ENCODE measurements at places on chromosomes 4 and X.

GRCh38 chr4:89788206-89789072, 48.5 kb downstream of the SNCA start:
- no peak for DNase-seq

GRCh38 chr4:57424232-57424897, 314.2 kb upstream of the IGFBP7 start:
- no peak for DNase-seq

- DNase-seq = no peak
Measured at GRCh38 chr4:174686826-174687225, 142.2 kb downstream of the GLRA3 start.

- DNase-seq = no peak
Measured at GRCh38 chrX:17544821-17545220, 169.8 kb downstream of the NHS start.

DNA sequence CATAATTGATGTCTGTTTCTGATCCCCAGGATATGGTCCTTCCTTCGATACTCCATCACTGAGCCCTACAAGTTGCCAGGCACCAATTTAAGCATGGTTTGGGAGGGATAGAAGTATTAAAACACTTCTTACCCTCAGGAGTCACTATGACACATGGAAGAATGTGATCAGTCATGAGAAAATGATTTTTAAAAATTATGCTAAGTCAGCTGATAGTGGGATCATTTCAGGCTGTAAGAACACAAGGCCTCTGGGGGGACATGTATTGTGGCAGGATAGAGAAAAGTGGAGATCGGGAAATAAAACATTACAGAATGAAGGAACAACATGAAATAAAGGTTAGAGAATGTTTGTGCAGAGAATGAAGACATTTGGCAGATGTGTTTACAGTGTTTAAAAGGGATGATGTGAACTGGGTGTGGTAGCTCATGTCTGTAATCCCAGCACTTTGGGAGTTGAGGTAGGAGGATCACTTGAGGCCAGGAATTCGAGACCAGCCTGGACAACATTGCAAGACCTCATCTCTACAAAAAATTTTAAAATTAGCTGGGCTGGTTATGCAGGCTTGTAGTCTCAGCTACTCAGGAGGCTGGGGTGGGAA, 64.0 kb downstream of the ELOVL6 start:
- no peak for DNase-seq

GRCh38 chr4:52665592-52665991, 6.5 kb upstream of the USP46 start:
- DNase-seq = no peak

DNA sequence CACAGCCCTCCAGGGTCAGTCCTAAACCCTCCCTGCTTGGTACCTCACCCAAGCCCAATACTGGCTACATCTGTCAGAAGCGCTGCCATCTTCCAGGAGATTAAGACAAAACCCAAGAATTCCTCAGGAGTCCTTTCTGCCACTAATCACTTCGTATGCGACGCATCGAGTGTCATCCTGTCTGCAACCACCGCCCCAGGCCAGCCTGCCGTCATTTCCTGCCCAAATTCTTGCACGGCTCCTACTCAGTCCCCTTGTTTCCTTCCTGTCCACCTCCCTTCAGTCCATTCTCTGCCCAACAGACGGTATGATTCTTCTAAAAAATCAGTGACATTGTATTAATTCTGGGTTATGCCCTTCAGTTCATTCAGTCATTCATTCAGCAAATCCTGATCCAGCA, 113.6 kb downstream of the NFKB1 start:
- no peak for DNase-seq

DNA sequence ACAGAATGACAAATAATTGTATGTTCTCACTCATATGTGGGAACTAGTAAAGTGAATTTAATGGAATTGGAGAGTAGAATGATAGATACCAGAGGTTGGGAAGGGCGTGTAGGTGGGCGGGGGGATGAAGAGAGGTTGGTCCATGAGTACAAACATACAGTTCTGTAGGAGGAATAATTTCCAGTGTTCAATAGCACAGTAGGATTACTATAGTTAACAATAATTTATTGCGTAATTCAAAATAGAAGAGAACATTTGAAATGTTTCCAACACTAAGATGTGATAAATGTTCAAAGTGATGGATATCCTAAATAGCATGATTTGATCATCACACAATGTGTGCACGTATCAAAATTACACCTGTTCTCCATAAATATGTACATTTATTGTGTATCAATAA, 106.2 kb upstream of the IL1RAPL2 start:
- no peak for DNase-seq

- no peak for DNase-seq
Measured at GRCh38 chrX:118350706-118351105, 4.8 kb downstream of the WDR44 start.

DNA sequence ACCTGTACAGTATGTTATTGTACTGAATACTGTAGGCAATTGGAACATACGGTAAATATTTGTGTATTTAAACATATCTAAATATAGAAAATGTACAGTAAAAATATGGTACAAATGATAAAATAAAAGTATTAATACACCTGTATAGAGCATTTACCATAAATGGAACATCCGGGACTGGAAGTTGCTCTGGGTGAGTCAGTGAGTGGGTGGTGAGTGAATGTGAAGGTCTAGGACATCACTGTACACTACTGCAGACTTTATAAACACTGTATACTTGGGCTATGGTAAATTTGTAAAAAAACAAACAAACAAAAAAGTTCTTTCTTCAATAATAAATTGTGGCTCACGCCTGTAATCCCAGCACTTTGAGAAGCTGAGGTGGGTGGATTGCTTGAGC, 52.4 kb upstream of the FHL1 start:
- no peak for DNase-seq

DNA sequence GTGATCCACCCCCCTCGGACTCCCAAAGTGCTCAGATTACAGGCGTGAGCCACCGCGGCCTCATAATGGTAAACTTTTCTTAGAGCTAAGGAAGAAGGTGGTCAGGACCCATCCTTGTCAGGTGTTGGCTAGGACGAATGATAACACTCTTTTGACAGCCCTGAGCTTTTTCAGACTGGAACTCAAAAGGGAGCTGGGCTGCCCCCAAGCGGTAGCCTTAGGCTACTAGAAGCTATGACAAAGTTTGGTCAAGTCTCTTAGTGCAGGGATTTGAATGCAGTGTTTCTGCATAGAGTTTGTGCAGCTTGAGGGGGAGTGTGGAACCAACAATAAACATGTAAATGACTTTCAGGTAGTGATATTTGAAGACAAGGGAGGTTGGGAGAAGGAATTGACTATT, 11.8 kb upstream of the HSD17B10 start:
- peak; percentile 15 for DNase-seq

GRCh38 chr4:41989994-41990364, 351 bp upstream of the SLC30A9 start:
- no peak for DNase-seq

DNA sequence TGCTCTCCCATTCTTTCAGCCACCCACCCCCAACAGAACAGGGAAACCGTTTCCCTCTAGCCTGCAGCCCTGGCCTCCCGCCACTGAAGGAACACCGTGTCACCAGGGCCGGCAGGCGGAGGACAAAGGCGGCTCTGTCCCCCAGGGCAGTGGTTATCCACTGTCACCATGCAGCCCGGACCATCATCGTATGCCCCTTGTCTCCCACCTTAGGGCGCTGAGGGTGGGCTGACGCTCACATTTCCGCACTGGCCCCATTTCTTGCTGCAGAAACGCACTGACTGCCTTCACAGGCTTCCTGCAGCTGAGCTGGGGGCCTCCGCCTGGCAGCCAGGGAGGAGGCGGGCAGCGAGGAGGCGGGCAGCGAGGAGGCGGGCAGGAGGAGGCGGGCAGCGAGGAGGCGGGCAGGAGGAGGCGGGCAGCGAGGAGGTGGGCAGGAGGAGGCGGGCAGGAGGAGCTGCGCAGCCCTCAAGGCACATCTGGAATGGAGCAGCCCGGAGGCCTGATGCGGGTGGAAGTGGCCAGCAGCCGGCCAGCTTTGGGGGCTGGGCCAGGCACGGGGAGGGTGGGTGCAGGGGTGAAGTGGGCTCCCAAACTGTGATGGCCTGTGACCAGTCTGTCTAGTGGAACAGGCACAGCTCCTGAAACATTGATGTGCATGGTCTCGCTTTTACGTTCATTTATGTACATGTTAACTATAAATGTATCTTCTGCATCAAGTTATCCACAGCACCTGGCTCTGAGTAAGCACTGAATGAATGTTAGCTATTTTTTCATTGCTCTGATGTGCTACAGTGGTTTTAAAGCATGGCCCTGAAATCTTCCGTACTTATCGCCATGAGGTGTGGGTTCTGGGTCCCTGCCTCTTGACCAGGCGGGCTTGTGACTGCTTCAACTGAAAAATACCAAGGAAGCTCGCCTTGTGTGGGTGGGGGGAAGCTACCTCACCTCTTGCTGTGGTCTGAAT, 20.6 kb upstream of the KIAA0232 start:
- DNase-seq = no peak

DNA sequence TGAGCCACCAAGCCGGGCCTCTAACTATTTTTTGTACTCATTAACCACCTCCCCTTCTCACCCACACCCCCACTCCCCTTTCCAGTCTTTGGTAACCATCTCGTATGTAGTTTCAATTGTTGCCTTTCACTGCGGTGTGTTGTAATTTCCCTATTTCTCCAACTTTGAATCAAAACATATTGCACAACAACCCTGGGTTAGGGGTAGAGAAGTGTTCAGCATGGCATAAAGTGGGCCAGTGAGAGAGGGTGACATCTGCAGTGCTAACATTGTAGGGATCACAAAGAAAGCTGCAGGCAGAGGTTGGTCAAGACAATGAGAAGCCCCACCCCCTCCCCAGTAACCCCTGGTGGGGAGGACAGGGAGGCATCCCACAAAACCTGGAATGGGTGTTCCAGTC, 92.7 kb downstream of the SPATA18 start:
- DNase-seq = no peak

DNA sequence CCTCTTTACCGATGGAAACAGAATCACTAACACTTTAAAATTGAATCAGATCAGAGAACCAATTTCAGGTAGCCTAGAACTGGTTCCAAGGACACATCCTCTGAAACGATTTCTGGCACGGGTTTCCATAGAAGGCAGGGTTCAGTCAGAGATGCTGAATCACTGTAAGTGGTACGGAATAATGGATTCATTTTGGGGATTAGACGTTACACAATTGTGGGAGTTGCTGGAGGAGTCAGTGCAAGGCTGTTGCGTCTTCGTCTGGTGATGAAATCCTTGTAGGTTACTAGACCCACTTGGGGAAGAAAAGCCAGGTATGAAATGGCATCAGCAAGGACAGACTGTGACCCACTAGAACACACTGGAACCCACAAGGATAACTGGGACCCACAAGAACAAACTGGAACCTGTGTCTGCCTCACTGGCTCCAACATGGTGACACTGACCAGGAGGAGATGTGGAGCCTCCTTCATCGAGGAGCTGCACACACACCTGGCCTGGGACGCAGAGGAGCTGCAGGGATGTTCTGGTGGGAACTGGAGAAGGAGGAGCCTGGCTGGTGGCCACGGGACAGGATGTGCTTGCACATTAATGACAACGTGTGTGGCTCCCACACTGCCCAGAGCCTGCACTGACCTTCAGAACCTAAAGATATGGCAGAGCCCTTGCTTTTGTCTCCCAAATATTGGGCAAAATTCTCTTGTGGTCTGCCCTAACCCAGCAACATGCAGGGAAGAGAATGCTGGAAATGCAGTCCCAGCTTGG, 105.1 kb downstream of the TRAPPC11 start:
- DNase-seq = no peak

- DNase-seq = no peak
Measured at GRCh38 chr4:80058740-80059139, 14.3 kb downstream of the ANTXR2 start.

DNA sequence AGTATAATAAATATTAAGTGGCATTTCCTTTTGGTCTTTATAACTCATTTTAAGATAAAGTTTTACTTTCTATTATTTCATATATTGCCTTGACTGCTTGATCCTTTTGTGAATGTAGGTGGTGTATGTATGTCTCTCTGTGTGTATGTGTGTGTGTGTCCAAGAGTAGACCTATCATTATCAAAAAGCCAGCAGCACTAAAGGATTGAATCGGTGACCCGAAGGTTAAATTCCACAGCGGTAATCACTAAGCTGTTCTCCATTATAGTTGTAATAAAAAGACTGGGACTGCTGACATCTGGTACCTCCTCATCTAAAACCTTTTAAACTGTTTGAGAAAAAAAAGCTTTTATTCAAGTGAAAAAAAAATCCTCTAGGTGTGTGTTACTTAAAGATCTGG, 1014.8 kb downstream of the PCDH7 start:
- DNase-seq = no peak

DNA sequence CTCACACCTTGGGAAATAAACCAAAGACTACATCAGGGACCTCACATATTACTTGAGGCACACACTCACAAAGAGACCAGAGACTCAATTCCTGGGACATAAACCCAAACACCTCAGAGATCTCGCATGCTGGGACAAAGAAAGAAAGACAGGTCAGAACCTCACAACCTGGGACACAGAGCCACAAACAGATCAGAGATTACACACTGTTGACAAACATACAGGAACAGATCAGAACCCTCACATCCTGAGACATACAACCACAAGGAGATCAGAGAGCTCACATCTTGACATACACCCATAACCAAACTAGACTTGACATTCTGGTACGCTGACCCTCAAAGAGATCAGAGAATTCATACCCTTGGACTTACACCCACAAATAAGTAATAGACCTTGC, 17.3 kb downstream of the SUV39H1 start:
- no peak for DNase-seq

GRCh38 chrX:68112321-68112720, 321.0 kb downstream of the OPHN1 start:
- DNase-seq = no peak

DNA sequence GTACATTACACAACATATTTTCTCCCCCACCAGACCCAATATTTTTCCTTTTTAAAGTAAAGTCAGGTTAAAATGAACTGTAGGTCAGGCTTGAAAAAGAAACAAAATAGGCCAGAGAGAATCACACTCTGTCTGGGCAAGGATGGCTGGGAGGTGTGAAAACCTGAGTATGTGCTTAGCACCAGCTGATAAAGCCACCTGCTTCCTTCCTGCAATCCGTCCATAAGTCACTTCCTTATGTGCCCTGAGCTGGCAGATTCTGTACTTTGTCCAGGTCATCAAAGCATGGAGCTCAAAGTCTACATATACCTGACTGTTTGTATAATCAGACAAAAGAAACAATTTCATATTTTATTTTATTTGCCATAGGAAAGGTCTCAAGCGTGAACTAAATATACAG, 37.7 kb downstream of the ANTXR2 start:
- DNase-seq = no peak

DNA sequence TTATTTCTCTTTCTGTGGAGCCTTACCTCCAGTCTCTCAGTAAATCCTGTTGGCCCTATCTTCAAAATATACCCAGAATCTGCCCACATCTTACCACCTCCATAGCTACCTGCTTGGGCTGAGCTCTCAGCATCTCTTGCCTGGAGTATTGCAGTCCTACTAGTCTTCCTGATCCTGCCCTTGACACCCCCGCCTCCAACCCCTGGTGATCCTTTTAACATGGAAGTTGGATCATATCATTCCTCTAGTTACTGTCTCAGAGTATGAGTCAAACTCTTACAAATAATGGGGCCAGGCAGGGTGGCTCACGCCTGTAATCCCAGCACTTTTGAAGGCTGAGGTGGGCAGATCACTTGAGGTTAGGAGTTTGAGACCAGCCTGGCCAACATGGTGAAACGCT, 43.1 kb upstream of the SETD7 start:
- no peak for DNase-seq

- no peak for DNase-seq
Measured at GRCh38 chr4:150145090-150145945, 67.1 kb downstream of the DCLK2 start.

- no peak for DNase-seq
Measured at GRCh38 chrX:37599729-37600128, 28.3 kb downstream of the LANCL3 start.

- DNase-seq = no peak
Measured at GRCh38 chrX:94813541-94813940, 1139.5 kb downstream of the FAM133A start.

Measured in activated T-cell treated with anti-CD3 and anti-CD28 coated beads for 4 hours (primary cell).